ENCODE measurements at places on chromosomes 12 and 14.

- DNase-seq, result no peak
Observed at GRCh38 chr12:90062799-90063198, 354.2 kb upstream of the ATP2B1 start.

GRCh38 chr14:102951799-102952198 is 29.3 kb downstream of the AMN start:
- no peak for DNase-seq

- DNase-seq, result no peak
Observed at GRCh38 chr14:92914087-92914656, 8.8 kb upstream of the CHGA start.

DNA sequence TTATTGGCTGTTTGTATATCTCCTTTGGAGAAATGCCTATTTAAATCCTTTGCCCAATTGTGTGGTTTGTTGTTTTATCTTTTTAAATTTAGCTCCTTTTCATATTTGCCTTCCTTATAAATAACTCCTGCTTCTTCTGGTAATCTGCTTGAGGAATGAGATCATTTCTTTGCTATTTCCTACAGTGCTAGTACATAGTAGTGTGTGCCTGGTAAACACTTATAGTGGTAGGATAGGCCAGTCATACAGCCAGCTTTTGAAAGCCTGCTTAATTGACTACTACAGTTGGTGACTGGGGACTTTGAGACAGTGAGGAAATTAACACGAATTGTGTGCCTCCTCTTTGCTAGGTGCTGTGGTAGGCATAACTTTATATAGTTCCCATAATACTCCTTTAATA is 68.7 kb downstream of the BORCS5 start:
- DNase-seq, result no peak

- DNase-seq, result no peak
Observed at GRCh38 chr14:88476214-88476774, 78.5 kb downstream of the PTPN21 start.

GRCh38 chr12:71771069-71771468 is 16.4 kb downstream of the RAB21 start:
- DNase-seq, result no peak

GRCh38 chr14:51242545-51243490 is 2.8 kb downstream of the TMX1 start:
- DNase-seq, result no peak

- no peak for DNase-seq
Observed at GRCh38 chr12:46296822-46297221, 28.0 kb upstream of the SLC38A1 start.

DNA sequence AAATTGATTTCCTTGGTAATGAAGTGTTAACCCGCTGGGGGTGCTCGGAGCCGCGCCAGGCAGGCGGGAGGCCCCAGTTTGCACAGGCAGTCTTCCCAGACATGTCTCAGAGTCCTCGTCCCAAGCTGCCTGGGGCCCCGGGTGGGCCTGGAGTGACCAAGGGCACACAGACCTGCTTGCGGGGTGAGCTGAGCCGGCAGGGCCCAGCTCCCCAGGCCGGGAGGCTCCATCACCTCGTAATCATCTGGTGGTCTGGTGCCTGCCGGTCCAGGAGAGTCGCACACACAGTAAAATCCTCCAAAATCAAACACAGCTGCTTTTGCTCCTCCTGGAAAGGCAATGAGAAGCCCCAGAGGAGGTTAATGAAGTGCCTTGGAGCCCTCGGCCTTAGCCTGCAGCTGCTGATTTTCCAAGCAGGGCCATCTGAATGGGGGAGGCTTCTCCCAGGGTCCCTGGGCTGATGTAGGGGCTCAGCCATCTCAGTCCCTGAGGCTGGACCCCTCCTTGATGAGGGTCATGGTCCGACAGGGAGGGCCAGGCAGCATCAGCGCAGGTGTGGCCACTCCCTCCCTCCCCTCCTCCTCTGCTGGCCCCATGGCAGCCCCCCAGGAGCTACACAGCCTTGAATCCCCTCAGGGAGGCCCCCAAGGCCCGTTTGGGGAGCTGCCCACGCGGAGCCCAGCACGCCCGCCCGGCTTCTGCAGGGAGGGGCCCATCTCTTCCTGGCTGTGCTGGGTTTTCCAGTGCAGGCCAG is 39.4 kb upstream of the FBRSL1 start:
- no peak for DNase-seq

GRCh38 chr14:64855721-64856528 is 23.8 kb downstream of the SPTB start:
- no peak for DNase-seq

DNA sequence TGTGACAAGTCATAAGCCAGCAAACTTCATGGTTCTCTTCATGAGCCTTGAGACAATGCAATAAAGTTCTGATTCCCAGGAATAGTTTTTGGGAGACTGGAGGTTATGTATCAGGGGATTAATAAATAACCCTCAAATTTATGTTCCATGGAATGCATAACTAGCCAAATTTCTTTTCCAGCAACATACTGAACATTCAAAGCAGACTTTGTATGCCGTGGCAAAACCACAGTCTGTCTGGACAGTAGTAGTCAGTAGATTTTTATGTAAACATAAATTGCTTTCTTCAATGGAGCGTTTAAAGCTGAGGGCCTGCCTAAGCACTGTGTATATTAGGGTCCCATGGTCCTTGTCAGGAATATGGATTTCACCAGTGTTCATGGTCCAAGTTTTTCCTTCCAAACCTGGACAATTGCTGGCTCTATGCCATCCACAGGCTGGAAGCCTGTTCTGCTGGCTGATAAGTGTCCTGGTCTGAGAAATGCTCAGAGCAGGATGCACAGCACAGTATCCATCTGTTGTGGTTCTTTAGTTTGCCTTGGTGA is 144.9 kb downstream of the SRGAP1 start:
- no peak for DNase-seq

Data from sigmoid colon (tissue), 7 donors.